ENCODE measurements at places on chromosomes 16 and 17.
A peak's percentile ranks its signal among the peaks of the same experiment; 100 is the strongest.

GRCh38 chr16:84369938-84370627, 1.7 kb downstream of the ATP2C2 start:
- no peak for DNase-seq

- DNase-seq: no peak
Measured at GRCh38 chr17:29593591-29594518, 923 bp downstream of the ANKRD13B start.

DNA sequence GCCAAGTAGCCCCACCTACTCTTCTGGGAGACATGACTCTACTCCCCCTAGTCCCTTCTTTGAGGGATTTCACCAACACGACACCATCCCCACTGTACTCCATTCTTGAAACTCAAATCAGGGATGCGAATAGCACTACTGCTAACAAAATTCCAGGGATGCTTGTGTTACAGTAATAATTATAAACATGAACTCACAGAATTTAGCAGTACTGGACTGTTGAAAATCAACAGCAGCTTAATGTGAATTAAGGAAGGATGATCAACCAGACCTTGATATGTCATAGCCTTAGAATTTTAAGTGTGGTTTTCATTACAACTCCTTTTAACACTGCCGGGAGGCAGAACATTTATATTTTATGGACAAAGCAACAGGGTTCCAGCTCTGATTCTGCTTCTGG, 37.9 kb downstream of the AMFR start:
- no peak for DNase-seq

GRCh38 chr17:46875849-46876352, 24.5 kb downstream of the WNT9B start:
- no peak for DNase-seq

DNA sequence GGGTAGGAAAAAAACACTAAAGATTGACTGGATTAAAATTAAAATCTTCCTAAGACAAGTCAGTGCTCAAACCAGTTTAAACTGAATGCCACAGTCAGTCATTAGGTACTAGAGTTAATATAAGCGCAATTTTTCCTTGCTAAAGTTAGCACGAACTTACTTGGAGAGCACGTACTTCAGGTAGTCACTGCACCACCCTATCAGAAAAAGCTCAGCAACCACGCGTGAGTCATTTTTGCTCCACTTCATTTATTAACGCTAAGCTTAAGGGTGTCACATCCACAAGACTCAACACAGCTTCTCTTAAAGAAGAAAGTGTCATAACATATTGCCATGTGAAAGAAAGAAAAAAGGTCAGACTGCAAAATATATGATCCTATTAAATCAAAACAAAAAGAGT, 53.1 kb downstream of the TEX2 start:
- DNase-seq: no peak

DNA sequence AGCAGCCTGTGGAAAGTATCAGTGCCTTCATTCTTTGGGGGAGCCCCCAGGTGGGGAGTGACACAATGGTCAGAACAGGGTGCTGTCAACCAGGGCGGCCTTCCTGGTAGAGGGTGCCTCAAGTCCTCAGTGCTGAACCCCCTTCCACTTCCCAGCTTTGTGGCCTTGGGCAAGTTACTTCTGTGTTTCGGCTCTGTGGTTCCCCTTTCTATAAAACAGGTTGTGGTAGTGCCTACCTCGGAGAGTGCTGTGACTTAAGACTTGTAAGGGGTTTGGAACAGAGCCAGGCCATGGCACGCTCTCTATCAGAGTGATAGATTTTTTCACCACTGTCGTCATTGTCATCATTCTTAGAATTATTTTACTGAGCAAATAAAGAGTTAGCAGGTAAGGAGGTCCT, 141.1 kb downstream of the CCDC182 start:
- DNase-seq: peak; percentile 67

- no peak for DNase-seq
Measured at GRCh38 chr16:984736-985636, 3.4 kb downstream of the SOX8 start.

DNA sequence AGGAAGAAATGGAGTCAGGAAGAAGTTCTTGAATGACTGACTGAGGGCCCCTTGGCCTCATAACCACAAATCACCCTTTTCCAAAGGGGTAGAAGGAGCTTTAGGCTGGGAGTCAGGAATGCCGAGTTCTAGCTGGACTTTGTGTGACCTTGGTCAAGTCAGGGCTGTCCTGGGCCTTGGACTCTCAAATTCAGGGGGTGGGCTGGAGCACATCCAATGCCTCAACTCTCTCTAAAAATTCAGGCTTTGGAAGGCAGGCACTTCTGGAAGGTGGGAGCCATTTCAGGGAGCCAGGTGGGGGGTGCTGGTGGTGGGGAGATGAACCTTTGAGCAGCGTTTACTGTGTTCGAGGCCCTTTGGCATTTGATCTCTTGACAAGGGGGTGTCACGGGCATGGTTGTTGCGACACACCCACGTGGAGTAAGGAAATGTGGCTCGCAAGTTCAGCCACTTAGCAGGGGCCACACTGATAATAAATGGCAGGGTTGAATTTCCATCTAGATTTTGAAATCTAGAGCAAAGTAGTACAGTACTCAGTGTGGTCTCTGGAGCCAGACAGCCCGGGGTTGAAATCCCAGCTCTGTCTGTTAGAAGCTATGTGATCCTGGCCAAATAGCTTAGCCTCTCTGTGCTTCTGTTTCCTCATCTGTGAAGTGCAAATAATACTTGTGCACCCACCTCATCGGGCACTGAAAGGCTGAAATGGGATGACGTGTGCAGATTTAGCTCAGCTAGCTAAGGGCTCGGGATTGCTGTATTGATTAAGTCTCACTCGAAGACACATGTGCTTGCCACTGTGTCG, 47.1 kb upstream of the CIBAR2 start:
- no peak for DNase-seq

GRCh38 chr16:23518435-23518891, 8.2 kb upstream of the GGA2 start:
- no peak for DNase-seq
